ENCODE measurements at places on chromosomes 4 and X.

DNA sequence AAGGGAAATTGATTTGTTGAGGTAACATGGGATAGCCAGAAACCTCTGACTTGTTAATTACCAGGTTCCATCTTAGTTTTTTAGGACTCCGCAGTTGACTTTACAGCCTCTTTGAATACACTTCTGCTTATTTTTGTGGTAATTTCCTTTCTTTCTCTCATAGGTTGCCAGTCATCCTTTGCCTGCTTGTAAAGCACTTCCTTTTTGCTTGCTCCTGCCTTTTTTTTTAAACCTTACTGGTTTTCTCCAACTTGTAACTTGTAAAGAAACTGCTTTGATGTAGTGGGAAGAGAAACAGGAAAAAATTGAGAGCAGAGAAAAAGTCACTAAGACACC is 2.6 kb downstream of the PGK1 start:
- no peak for DNase-seq

GRCh38 chrX:110402850-110403221 is 44.2 kb downstream of the RTL9 start:
- DNase-seq: no peak

- DNase-seq: no peak
These were observed 12.7 kb upstream of the CAPN6 start for GRCh38 chrX:111282991-111283390.

DNA sequence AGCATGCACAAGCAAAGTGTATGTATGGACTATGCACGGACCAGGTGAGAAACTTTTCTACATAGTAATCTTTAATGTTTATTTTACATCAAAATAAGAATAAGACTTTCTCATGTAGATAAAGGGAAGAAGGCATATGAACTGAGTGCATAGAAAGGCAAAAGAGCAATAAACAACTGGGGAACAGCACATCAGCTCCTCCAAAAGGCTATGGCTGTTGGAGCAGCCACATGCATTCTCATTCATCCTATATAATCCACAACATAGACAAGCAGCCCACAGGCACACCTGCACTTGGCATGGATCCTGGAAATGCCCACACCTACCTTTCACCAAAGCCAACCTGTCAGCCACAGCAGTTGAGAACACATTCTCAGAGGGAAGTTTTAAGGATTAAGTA is 586.9 kb upstream of the INTU start:
- DNase-seq: no peak

- no peak for DNase-seq
These were observed 80.4 kb downstream of the NDST3 start for GRCh38 chr4:118114720-118115119.

All from activated CD8-positive, alpha-beta memory T cell treated with anti-CD3 and anti-CD28 coated beads for 48 hours (primary cell).